ENCODE measurements at places on chromosomes 2 and 18. TPM values are rescaled to one million over a fixed set of nuclear protein-coding genes. Genes with fewer than 3 reads are reported as not detected.

GRCh38 chr2:138632066-138632620 lies 130.6 kb downstream of the SPOPL start:
- H3K4me3 ChIP-seq = no peak overlapping the region
- DNase-seq = no peak
- no peaks in the 10 kb centered on the region for H3K27me3 ChIP-seq
- no peaks in the 10 kb centered on the region for H3K36me3 ChIP-seq

DNA sequence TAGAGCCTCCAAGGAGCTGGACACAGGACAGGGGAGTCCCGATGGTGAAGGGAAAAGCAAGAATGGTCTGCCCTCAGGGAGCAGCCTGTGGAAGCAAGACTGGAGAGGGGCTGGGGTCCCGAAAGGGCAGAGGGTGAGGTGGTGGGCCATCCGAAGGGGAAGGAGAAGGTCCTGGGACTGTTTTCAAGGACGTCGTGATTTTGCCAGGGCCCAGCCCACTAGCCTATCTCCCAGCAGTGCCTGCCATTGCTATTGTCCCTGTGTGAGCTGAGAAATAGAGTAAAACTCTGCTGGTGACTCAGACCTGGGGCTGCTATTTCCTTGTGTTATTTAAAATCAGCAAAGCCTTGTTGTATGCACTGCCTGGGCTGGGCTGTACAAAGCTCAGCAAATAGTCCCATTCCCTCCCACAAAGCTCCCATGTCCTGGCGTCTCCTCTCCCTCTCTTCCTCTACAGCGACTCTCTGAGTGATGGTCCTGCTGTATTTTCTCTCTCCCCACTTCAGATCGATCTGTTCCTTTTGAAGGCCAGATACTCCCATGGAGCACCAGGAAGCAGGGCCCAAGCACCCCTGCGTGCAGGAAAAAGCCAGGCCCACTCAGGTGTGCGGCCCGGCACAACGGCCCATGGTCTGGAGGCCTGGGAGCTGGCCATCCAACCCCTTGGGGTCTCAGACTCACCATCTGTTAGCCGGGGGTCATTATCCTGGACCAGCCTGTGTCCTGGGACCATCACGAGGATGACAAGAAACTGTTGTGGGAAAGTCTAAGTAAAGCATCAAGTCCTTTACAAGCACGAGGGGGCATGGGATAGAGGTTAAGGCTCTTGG lies 65.0 kb upstream of the OTOF start:
- no peaks in the 10 kb centered on the region for H3K27me3 ChIP-seq
- H3K27ac ChIP-seq = no peak overlapping the region
- no peaks in the 10 kb centered on the region for H3K4me1 ChIP-seq
- DNase-seq = no peak
- H3K4me3 ChIP-seq = no peak overlapping the region

GRCh38 chr18:79030680-79031079 lies 38.5 kb upstream of the ATP9B start:
- no peak for DNase-seq
- no peaks in the 10 kb centered on the region for H3K4me1 ChIP-seq
- no peak overlapping the region for H3K27ac ChIP-seq
- no peak overlapping the region for H3K4me3 ChIP-seq
- no peaks in the 10 kb centered on the region for H3K27me3 ChIP-seq
- no peaks in the 10 kb centered on the region for H3K36me3 ChIP-seq

DNA sequence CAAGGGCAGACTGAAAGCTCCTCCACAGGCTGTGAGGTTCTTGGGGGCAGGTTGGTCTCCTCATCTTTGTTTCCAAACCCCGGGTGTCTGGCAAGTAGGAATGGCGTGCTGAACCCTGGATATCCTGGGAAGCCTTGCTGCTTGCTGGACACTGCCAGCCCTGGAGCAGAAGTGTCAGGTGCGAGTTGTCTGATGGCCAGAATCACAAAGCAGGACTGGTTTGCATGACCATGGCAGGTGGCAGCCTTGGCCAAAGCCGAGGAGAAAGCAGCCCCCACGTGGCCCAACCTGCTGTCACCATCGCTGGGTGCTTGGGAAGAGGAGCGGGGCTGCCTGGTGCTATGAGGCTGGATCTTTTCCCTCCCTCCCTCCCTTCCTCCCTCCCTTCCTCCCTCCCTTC lies 309.5 kb upstream of the HS6ST1 start:
- no peak overlapping the region for H3K27ac ChIP-seq
- H3K4me3 ChIP-seq = no peak overlapping the region
- H3K4me1 ChIP-seq = no peaks in the 10 kb centered on the region
- H3K27me3 ChIP-seq = no peaks in the 10 kb centered on the region
- H3K36me3 ChIP-seq = no peaks in the 10 kb centered on the region

GRCh38 chr18:48575658-48576456 lies 37.0 kb downstream of the CTIF start:
- peak overlapping the region; percentile 39 for H3K27ac ChIP-seq
- H3K36me3 ChIP-seq = no peaks in the 10 kb centered on the region
- peak overlapping the region; percentile 21 for H3K4me3 ChIP-seq
- H3K4me1 ChIP-seq = peaks cover 26% of the 10 kb centered on the region

- no peaks in the 10 kb centered on the region for H3K27me3 ChIP-seq
- H3K4me3 ChIP-seq = no peak overlapping the region
- H3K36me3 ChIP-seq = no peaks in the 10 kb centered on the region
Observed at GRCh38 chr2:55158111-55158814, 73.8 kb downstream of the CLHC1 start.

Gene BOLL
- not detected for total RNA-seq

Data from thoracic aorta (tissue), 2 donors.